ENCODE measurements at places on chromosomes 7 and 10.

- no peak for DNase-seq
These were observed 96.3 kb upstream of the CAV2 start for GRCh38 chr7:116403265-116403664.

DNA sequence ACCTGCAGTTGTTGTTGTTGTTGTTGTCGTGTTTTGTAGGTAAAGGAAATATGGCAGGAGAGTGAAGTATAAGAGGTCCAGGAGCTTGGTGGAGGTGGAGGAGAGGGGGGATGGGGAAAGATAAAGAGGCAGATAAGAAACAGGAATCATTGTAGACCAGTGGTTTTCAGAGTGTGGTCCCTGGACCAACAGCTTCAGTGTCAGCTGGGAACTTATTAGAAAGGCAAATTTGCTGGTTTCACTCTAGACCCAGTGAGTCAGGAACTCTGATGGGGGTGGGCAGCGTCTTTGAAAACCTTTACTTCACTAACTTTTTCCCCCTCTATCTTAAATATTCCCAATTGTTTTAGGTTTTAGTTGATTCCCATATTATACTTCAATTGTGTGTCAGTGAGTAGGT lies 241.5 kb downstream of the AUTS2 start:
- DNase-seq: no peak

- peak; percentile 34 for DNase-seq
These were observed 72.0 kb downstream of the KAT6B start for GRCh38 chr10:74898201-74898976.

DNA sequence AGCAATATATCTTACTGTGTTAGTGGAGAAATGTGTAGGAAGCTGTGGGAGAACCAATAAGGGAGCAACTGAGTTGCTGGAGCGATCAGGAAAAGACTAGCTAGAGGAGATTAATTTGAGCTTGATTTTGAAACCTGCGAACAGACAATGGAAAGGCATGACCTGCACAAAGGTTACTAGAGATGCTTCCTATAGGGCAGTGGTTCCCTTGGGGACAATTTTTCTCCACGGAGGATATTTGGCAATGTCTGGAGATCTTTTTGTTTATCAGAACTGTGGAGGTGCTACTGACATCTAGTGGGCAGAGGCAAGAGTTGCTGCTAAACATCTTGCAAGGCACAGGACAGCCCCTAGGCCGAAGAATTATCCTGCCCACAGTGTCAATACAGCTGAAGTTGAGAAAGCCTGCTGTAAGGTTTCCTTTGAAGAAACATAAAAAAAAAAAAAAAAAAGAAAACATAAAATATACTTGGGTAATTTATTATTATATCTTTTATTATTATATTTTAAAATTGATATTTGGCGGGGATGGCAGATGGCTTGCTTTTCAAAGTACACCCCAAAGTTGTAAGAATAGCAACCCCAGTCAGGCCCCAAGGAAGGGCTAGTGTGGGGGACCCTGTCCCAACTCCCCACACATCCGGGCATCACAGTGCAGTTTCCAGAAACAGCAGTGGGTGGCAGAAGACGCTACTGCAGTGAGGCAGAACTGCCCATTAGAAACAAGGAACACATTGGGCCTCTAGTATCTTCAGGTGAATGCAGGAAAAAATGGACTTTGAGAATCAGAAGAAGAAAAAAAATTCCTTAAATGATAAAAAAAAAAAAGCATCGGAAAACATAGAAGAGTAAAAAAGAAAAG lies 481.6 kb downstream of the SH2D4B start:
- DNase-seq: peak; percentile 49

GRCh38 chr7:3569643-3570042 lies 268.6 kb downstream of the SDK1 start:
- no peak for DNase-seq
